ENCODE measurements at places on chromosomes 4 and X.
A peak's percentile ranks its signal among the peaks of the same experiment; 100 is the strongest.

DNA sequence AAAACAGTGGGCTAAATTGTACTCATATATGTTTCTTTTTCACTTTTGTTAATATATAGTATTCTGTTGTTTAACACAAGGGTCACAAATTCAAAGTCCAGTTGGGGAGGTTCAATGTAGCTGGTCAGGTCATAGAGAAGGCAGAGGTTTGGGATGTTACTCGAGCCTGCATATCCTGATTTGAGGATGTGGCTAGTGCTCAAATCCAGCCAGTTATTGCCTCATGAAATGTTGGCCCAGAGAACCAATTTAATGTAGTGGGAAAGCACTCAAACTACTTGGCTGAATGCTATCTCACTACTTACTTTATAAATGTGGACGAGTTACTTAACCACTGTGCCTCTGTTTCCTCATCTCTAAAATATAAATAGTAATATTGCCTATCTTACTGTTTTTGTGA, 12.5 kb downstream of the USO1 start:
- DNase-seq = no peak

- DNase-seq = no peak
These were observed 18.4 kb upstream of the TRPC5OS start for GRCh38 chrX:111857534-111858060.

GRCh38 chrX:1536712-1537030, 314 bp downstream of the P2RY8 start:
- no peak for DNase-seq

GRCh38 chr4:139617702-139618490, 47.7 kb upstream of the MGST2 start:
- DNase-seq = no peak

- no peak for DNase-seq
These were observed 27.1 kb downstream of the DDX60L start for GRCh38 chr4:168453146-168453545.

DNA sequence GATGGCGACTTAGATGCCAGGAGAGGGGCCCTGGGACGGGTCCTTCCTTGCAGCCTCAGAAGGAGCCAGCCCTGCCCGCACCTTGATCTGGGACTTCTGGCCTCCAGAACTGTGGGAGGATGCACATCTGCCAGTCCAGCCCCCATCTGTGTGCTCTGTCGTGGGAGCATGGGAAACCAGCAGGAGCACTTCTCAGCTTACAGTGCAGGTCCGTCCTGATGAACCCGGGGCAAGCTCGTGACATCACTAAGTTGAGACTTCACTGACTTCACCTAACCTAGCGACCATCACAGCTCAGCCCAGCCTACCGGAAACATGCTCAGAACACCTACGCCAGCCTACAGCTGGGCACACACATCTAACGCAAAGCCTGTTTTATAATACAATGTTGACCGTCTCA, 38.1 kb downstream of the ABLIM2 start:
- DNase-seq = no peak

GRCh38 chr4:151314479-151314878, 10.9 kb downstream of the SH3D19 start:
- DNase-seq = no peak

DNA sequence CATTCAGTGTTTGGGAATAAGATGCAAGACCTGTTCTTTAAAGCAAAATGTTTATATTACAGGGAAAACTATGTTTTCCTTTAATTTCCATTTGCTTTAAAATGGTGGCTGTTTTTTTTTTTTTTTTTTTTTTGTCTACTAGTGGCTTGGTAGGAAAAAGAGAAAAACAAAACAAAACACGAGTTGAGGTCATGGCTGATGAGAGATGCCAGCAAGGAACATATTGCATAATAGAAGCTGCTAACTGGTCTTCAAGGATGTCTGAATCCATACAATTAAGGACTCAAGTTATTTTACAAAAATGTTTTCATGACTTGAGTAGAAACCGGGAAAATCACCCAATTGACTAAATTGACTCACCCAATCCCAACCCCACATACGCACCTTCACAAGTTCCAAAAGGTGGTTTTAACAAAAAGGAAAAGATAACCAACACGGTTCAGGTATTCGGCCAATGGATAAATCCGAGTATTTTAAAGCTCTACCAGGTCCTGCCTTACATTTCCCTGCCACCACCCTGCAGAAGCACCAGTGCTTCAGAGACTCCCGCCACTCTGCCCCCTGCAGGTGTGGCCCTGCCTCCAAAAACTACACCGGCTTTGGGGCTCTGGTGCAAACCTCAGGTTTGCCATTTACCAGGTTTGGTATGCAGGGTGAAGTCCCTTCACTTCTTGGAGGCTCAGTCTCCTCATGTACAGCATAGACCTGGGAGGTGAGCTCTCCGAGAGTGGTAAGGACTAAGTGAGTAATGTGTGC, 27.1 kb downstream of the PIR start:
- no peak for DNase-seq

DNA sequence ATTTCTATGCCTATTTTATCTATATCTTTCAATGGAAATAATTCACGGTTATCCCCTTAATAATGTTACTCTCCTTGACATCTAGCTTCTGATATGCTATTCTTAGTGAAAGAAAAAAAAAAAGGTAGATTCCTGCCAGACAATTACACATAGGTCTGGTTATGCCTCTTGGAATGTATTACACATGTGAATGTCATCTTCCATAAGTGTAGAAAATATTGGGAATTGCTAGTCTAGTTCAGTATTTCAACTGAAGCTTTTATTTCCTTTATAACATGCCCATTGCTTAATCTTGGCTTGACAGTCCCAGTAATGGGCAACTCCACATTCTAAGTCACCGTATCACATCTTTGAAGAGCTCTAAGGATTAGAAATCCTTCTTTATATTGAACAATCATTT, 25.4 kb upstream of the PPP1R2C start:
- DNase-seq = no peak

DNA sequence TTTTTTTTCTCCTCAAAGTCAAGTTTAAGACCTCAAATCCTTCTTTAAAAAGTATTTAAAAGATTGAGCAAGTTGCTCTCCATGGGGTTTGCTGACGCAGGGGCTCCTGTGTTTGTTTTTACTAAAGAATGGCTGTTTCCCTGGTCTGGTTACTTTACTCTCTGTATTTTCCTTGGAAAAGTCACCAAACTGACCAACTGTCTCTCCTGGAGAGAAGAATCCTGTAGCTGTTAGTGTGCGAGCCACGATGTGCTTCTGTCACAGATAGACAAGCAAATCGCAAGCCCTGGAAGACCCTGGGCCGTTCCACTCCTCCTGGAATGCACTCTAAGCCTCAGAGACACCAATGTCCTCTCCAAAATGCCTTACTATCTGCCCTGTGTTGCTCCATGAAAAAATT, 212.1 kb downstream of the CHIC2 start:
- DNase-seq = peak; percentile 86

DNA sequence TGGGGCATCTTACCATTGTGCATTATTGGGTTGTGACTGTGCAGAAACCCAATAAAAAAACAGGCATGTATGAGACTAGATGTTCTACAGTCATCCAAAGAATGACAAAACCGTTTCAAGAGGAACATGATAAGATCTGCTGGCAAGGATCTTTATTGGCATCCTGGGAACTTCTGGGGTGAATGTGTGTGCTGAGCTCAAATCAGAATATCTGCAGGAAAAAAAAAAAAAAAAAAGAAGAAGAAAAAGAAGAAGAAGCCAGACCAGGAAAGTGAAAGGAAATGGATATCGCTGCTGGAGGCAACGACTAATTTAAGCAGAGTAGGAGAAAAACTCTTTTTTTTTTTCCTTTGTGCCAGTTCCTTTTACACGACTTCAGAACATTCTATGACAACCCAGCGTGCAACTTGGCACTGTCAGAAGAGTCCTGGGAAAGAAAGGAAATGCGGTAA, 484.2 kb upstream of the BOD1L1 start:
- no peak for DNase-seq

DNA sequence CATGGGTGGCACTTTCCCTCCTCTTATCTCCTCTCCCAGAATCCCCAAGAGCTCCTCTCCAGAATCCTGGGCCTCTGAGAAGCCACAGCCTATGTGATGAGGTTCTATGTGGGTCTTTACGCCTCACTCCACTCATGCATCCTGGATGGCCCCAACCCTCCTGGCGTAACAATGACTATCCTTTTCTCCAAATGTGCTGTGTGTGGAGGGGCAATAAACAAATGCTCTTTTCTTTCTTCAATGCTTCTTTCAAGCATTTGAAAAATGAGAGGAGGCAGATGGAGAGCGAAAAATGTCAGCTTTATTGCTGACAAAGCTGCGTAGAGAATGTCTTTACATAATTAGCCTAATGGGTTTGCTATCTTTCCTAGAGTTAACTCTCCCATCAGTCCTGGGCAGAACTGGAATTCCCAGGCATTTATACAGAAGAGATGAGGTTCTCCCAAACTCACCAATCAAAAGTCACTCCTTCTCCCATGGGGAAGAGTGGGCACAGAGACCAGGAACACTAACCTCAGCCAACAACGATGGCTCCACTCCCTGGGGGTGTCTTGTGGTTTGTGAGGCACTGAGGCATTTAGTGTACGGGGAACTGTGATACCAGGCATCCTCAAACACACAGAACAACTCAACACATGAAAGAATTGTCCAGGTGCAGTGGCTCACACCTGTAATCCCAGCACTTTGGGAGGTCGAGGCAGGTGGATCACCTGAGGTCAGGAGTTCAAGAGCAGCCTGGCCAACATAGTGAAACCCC, 118.9 kb upstream of the SLC34A2 start:
- DNase-seq = no peak

- DNase-seq = no peak
These were observed 274.4 kb upstream of the ARX start for GRCh38 chrX:25290132-25290531.

DNA sequence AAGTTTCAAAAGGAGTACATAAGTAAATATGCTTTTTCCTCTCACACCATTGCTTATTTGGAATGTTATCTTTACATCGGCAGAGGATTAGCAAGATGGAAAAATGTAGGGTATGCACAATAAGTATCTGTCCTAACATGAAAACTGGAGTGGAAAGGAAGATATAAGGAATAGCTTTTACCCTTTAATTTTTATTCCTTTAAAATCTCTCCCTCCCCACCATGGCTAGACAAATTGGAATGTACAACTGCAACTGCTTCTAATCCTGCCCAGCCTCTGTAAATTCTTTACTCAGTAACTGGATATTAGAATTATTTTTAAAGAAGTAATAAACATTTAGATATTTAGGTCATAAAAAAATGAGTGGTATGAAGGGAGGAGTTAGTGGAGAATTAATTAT, 171.5 kb downstream of the PCDH18 start:
- no peak for DNase-seq

DNA sequence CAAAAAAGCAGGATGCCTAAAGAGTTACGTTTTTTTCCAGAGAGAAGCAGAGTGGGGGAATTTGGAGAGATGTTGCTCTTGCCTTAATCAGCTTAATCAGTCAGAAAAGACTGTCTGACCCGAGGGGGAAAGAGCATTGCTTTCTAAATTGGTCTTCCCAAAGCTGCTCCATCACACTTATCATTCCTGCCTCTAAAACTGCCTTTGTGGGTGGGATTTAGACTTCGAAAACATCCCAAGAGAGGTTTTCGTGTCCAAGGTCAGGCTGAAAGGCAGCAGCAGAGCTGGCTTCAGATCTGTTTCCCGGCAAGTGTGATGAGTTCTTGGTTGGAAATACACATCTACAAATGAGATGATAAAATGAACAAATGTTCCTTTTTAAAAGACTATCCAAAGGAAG, 155.2 kb downstream of the SH2D1A start:
- DNase-seq = no peak

GRCh38 chr4:71081192-71081591, 87.7 kb downstream of the DCK start:
- no peak for DNase-seq

DNA sequence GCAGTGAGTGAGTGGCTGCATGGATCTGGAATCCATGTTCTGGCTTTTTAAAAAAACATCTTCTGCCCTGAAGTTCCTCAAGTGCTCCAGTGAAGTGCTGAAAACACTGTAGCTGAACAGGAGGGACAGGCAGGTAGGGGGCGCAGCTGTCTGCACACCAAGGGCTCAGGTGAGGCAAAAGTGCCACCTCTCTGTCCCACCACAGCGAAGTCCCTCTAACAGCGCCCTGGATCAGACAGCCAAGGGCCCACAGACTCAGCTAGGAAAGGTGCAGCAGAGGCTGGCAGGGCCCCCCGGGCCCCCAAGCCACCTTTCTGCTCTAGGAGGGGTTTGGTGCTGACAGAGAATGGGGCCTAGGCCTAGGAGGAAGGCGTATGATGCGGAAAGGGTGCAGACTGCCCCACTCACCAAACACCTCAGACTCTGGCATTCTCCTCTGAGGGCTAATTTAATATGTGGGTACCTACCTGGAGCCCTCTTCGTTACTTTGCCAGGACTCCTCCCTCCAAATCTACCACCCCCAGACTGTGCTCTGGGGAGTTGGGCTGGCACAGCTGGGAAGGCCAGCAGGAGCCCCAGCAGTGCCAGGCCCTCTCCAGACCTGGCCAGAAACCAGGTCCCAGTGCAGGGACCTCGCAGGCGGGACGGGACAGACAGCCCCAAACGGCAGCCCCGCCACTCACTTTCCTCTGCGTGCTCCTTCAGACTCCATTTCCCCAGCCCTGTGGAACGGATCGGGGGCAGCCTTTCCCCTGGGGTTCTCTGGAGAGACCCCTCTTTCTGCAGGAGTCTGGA, 73.7 kb downstream of the ENPP6 start:
- no peak for DNase-seq

DNA sequence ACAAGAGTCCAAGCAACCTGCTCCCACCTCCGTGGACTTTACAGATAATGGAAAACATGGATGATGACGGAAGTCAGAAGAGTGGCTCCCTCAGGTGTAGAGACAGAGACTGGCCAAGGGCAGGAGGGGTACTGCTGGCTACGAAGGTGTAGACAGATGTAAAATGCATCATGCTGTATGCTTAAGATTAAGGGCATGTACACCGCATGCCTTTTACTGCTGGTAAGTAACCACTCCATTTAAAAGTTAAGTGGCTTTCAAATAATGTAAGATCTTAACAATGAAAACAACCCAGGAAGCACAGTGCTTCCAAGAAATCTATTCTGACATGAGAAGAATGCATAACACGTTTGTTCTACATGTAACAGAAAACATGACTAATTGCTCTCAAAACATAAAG, 76.9 kb upstream of the FAM9B start:
- no peak for DNase-seq

GRCh38 chrX:2262668-2263055, 238.1 kb downstream of the DHRSX start:
- no peak for DNase-seq

DNA sequence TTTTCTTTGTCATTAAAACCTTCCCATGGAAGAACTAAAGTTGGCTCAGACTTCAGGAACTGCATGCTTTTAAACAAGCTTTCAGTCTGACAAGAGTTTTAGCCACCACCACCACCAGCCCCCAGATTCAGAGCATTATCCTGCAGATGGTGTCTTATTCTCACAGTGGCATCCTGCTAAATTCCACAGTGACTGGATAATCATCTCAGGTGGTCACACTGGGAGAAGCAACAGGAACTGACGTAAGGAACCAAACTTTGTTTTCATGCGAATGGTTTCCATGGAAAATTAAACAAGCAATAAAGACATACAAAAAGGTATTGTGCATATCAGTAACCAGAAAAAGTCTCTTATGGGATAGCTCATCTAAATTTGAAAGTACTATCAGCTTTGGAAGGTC, 370.7 kb downstream of the FBXW7 start:
- DNase-seq = no peak
